A549 treated with GW870086 at 1 μM for 4 hours (cell line): ENCODE measurements at places on chromosomes 3 and 15. TPM values are rescaled to one million over a fixed set of nuclear protein-coding genes. Genes with fewer than 3 reads are reported as not detected.

The CCRL2 gene
- 0.09 to 0.15 TPM in 2 of 5 replicates, not detected in the others for total RNA-seq

The B3GNT5 gene
- 12.7 to 17.8 TPM (median 16.2 TPM) in 5 replicates for total RNA-seq

The ZMYND10 gene
- total RNA-seq: 0.37 to 1.8 TPM (median 1.2 TPM) in 5 replicates

The C3orf49 gene
- total RNA-seq: not detected in 5 replicates

The ECT2 gene
- total RNA-seq: 59.5 to 79.1 TPM (median 73.0 TPM) in 5 replicates

The NLGN1 gene
- total RNA-seq: not detected in 5 replicates

The GHSR gene
- not detected in 5 replicates for total RNA-seq

The ANKRD34C gene
- not detected in 5 replicates for total RNA-seq

The FRMD5 gene
- 2.2 to 3.5 TPM (median 2.9 TPM) in 5 replicates for total RNA-seq

The SV2B gene
- 0.06 to 0.15 TPM (median 0.12 TPM) in 4 of 5 replicates, not detected in the other for total RNA-seq

The PLAAT1 gene
- not detected in 5 replicates for total RNA-seq

The CFAP100 gene
- total RNA-seq: not detected in 5 replicates

The C3orf80 gene
- 1.3 to 1.8 TPM (median 1.4 TPM) in 5 replicates for total RNA-seq

The SAMMSON gene
- not detected in 5 replicates for total RNA-seq
